Islet precursor cell (in vitro differentiated cells): ENCODE measurements at places on chromosomes 11 and 22.

- DNase-seq, result no peak
These were observed 12.3 kb downstream of the SLC16A8 start for GRCh38 chr22:38071421-38072321.

GRCh38 chr11:126628450-126628789 is 272.9 kb downstream of the ST3GAL4 start:
- no peak for DNase-seq

GRCh38 chr11:20155683-20156279 is 4.5 kb downstream of the DBX1 start:
- no peak for DNase-seq

DNA sequence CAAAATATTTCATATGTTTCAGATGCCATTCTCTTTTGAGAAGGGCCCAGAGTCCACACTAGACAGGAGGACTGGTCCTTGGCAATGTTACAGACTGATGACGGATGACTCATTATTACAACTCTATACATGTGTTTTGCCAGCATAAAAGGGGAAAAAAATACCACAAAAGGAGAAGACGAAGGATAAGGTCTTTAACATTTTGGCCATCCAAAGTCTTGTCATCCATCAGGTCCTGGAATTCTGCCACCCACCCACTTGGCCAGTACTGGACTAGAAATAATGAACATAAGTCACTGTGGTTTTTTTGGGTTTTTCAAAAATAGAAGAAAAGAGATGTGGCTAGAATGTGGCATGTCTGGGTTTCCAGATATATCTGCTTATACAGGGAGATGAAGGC is 57.7 kb upstream of the BDNF start:
- no peak for DNase-seq

GRCh38 chr11:95877291-95877690 is 46.6 kb downstream of the MTMR2 start:
- no peak for DNase-seq

DNA sequence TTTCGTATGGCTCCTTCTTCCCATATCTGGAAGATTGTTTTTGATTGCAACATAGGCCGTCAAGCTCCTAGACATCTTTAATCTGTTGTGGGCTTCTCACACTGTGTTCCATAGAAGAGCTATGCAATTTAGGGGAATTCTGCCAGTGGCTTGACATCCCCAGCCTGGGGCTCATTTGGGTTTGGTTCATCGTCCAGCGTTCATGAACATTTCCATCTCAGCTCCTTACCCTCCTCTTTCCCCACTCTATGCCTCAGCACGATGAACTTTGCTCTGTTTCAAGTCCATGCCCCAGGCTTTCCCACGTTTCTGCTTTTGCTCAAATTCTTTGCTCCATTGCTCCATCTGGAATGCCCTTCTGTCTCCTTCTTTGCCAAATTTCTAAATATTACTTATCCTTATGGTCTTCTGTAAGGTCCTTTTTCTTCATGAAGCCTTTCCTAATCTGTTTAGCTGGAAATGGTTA is 26.1 kb upstream of the CLMP start:
- no peak for DNase-seq

GRCh38 chr11:7585816-7586215 is 72.0 kb downstream of the PPFIBP2 start:
- DNase-seq, result no peak

DNA sequence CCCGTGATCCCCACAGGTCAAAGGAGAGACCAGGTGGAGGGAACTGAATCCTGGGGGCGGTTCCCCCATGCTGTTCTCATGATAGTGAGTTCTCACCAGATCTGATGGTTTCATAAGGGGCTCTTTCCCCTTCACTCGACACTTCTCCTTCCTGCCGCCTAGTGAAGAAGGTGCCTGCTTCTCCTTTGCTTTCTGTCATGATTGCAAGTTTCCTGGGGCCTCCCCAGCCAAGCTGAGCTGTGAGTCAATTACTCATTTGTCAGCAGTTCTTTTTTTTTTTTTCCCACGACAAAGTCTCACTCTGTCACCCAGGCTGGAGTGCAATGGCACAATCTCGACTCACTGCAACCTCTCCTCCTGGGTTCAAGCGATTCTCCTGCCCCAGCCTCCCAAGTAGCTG is 1530.4 kb downstream of the BRD1 start:
- DNase-seq, result no peak

GRCh38 chr11:130089674-130090073 is 20.0 kb downstream of the APLP2 start:
- no peak for DNase-seq

DNA sequence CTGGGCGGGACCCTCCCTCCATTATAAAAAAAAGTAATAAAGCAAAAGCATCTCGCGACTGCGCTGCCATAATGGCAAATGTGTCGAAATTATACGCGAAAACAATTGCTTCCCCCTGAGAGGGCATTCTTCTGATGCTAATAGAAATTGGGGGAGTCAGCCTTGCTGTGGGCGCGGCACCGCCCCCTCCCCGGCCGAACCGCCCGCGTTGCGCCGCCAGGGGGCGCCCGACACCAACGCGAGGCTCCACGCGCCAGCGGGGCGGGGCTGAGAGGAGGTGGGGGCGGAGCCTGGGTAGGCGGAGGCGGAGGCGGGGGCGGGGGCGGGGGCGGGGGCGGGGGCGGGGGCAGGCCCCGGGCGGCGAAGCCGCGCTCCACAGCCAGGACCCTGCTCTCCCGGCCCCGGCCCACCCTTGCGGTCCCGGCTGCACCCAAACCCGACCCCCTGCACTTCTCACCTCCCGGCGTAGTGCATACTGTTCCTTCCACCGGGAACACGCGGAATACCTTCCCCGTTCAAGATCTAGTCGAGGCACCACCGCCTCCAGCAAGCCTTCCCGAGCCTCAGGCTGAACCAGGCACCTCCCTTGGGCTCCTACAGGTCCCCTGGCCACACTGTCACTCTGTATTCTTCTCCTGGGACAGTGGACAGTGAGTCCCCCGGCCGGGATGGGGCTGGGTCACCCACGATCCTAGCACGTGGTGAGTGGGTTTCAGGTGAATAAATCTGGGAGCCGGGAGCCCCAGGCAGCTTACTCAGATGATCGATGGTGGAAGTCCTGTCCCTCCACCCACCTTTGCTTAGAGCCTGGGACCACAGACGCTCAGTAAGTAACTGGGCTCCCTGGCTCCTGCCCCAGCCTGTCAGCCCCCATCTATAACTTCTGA is 15.5 kb upstream of the UPK3A start:
- peak; percentile 89 for DNase-seq

DNA sequence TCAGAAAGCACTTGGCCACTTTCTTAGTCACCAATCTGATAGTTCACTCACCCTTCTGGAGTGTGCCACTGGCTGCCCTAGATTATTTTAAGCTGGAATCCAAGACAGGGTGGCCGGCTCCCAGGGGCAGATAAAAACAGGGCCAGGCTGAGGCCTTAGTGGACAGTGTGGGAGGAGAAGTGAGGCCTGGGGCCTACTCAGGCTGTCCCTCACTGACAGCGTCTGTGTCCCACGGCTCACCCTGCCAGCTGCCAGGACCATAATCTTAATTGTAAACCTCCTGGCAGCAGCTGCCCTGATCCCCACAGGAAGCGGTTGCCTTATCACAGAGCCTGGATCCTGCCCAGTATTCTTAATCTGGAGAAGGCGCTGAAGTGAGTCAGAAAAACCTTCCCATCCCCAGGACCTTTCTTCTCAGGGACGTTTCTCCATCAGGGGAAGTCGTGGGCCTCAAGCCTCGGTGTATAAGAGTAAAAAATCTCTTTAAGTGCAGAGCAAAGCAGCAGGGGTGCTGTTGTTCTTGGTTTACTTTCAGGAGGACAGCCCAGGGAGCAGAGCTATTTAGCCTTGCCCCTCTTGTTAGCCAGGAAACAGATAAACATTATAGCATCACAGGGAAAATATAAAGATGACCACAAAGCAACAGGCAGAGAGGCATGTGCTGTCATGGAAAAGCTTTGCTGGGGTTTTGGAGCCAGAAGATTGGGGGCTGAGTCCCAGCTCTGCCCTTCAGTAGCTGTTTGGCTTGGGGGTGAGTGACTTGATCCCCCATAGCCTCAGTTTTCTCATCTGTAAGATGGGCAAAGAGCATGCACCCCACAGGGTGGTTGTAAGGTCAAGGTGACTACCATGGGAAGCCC is 39.6 kb downstream of the TSPAN18 start:
- DNase-seq, result peak; percentile 76
